Activated T-helper 2 cell treated with anti-CD3 and anti-CD28 coated beads, Interferon-gamma antibody, Interleukin-2, Interleukin-4, amounts not matched to agents 10 μg/mL and 5 μg/mL and 100 μg/mL, durations not matched to agents 14 hours and 24 hours and 36 hours (primary cell): ENCODE measurements at places on chromosomes 12 and 14. TPM values are rescaled to one million over a fixed set of nuclear protein-coding genes. Genes with fewer than 3 reads are reported as not detected.

Gene PIWIL1
- total RNA-seq, result not detected in 2 replicates

Gene MANSC1
- total RNA-seq, result 0.25 and 1.6 TPM in 2 replicates

DNA sequence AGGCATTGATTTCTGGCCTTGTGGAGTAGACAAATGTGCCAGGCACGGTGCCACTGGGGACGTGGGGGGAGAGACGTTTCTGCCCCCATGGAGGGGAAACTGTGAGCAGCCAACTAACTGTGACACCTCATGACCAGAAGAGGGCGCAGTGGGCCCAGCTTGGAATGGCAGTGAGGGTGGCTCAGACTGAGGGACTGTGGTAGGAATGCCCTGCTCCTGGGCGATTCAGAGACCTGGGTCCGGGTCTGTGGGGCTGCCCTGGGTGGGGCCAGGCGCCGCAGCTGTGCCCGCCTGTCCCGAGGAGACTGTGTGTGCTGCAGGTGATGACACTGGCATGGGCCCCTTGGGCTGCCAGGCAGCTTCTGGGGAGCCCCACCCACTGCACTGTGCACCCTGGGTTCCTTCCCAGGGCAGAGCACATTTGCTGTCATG, 60.6 kb downstream of the SLC25A47 start:
- H3K36me3 ChIP-seq, result no peaks in the 10 kb centered on the region
- H3K27ac ChIP-seq, result no peak overlapping the region
- H3K27me3 ChIP-seq, result no peaks in the 10 kb centered on the region
- peaks cover 7% of the 10 kb centered on the region for H3K4me1 ChIP-seq

DNA sequence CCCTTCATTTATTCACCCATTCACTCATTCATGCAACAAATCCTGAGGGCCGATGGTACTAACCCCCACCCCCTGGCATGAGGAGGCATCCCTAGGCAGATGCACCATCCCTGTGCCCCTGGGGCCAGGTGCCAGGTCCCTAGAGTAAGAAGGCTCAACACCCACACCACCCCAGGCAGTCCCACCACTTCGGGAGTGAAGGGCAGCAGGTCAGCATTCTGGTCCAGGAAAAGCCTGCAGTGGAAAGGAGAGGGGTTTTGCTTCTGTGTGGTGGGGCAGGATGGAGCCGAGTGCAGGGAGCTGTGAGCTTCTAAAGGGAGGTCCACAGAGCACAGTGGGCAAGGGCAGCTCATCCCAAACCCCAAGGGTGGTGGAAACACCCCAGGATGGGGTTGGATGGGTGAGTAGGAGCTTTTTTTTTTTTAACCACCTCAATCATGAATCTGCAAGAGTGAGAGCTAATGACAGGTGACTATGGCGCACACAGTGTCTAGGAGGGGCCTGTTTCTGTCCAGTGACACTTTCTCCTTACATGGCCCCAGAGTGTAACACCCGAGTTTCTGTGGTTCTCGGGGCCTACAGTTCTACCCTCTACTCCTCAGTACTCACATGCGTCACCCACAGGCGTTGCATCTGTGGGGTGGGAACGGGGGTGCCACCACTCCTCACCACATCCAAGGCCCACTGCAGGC, 414.3 kb downstream of the TMEM121 start:
- no peak overlapping the region for H3K4me3 ChIP-seq
- H3K27me3 ChIP-seq, result peaks cover 1% of the 10 kb centered on the region
- peaks cover 1% of the 10 kb centered on the region for H3K4me1 ChIP-seq
- no peak overlapping the region for H3K27ac ChIP-seq
- H3K36me3 ChIP-seq, result peaks cover 6% of the 10 kb centered on the region

GRCh38 chr12:92058664-92059063, 87.0 kb downstream of the BTG1 start:
- no peak for DNase-seq
- peaks cover 66% of the 10 kb centered on the region for H3K4me1 ChIP-seq
- no peak overlapping the region for H3K4me3 ChIP-seq

- H3K36me3 ChIP-seq, result peaks cover 37% of the 10 kb centered on the region
- no peak for DNase-seq
- no peak overlapping the region for H3K27ac ChIP-seq
- peaks cover 24% of the 10 kb centered on the region for H3K4me1 ChIP-seq
- no peaks in the 10 kb centered on the region for H3K27me3 ChIP-seq
Observed at GRCh38 chr12:131965073-131965472, 15.3 kb downstream of the EP400 start.

DNA sequence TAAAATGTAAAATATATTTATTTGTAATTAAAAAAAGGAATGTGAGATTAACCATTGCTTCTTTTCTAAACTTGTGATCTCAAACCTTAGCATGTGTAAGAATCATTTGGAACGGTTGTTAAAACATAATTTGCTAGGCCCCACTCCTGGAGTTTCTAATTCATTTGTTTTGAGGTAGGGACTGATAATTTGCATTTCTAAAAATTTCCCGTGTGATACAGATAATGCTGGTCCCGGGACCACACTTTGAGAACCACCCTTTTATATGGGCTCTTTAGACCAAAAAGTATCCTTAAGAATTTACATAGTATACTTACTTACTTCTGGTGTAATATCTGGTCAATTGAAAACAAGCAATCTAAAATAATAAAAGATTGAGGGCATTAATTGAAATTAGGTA, 10.9 kb upstream of the SYT10 start:
- no peak overlapping the region for H3K4me3 ChIP-seq
- H3K27me3 ChIP-seq, result no peaks in the 10 kb centered on the region
- no peak overlapping the region for H3K27ac ChIP-seq
- H3K4me1 ChIP-seq, result no peaks in the 10 kb centered on the region
- DNase-seq, result no peak

GRCh38 chr14:100893760-100894159, 9.8 kb downstream of the RTL1 start:
- H3K36me3 ChIP-seq, result no peaks in the 10 kb centered on the region
- H3K27ac ChIP-seq, result no peak overlapping the region
- no peaks in the 10 kb centered on the region for H3K4me1 ChIP-seq
- no peak overlapping the region for H3K4me3 ChIP-seq
- H3K27me3 ChIP-seq, result peaks cover 6% of the 10 kb centered on the region

- H3K27me3 ChIP-seq, result no peaks in the 10 kb centered on the region
- no peak overlapping the region for H3K27ac ChIP-seq
- H3K36me3 ChIP-seq, result no peaks in the 10 kb centered on the region
- H3K4me1 ChIP-seq, result no peaks in the 10 kb centered on the region
- H3K4me3 ChIP-seq, result no peak overlapping the region
- no peak for DNase-seq
Observed at GRCh38 chr12:130625201-130625600, 90.9 kb downstream of the RIMBP2 start.
